ENCODE measurements at places on chromosomes 2 and 18.

GRCh38 chr2:117785740-117786139 is 28.8 kb upstream of the DDX18 start:
- peak; percentile 68 for DNase-seq

- DNase-seq: no peak
These were observed 50.6 kb upstream of the STPG4 start for GRCh38 chr2:47205576-47206141.

GRCh38 chr2:207390302-207391095 is 139.3 kb upstream of the CREB1 start:
- no peak for DNase-seq

- peak; percentile 31 for DNase-seq
These were observed 117.2 kb downstream of the SPIRE1 start for GRCh38 chr18:12540751-12541150.

DNA sequence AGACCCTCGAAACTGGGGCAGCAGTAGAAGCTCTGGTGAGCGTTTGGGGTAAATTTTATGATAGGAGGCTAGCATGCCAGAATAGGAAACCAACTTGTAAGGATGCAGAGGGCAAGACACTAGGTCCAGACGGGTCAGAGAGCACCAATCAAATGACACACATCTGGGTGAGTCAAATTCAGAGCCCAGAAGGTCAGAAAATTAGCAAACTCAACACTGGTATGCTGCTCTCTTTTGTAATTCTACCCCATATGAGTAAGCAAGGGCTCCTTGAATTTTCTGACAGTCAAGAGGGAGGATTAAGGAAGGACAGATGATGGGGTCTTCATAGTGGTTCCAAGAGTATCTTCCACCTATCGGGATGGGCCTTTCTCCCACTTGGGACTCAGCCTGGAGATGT is 209.8 kb downstream of the BCL2 start:
- no peak for DNase-seq

DNA sequence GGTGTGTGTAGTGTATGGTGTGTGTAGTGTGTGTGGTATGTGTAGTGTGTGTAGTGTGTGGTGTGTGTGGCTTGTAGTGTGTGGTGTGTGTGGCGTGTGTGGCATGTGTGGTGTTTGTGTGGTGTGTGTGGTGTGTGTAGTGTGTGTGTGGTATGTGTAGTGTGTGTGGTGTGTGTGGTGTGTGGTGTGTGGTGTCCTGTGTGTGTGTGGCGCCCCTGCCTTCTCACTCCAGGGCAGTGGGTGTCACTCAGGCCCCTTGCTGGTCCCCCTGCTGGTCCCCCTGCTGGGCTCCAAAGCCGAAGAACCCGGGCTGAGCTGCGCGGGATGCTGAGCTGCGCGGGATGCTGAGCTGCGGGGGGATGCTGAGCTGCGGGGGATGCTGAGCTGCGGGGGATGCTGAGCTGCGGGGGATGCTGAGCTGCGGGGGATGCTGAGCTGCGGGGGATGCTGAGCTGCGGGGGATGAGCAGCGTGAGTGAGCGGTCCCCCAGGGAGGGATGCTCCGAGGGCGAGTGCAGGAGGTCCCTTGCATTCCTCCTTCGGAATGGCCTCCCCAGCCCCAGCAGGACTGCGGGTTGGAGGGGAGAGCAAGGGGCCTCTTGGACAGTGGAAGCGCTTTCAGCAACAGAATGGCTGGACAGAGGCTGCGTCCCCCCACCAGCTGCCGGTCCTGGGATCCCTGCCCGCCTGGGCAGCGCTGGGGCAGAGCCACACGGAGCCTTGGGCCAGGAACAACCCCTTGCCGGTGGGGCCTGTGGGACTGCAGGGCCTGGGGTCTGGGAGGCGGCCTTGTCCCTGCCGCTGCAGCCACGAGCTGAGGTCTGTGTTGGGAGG is 3.4 kb upstream of the RTP5 start:
- no peak for DNase-seq

GRCh38 chr2:185014076-185014475 is 415.7 kb downstream of the ZNF804A start:
- no peak for DNase-seq

All from PC-3 (cell line).